GM20000 (cell line): ENCODE measurements at places on chromosomes 1 and 21.

- no peak for DNase-seq
Observed at GRCh38 chr1:52054496-52055065, 410 bp downstream of the TXNDC12 start.

- peak; percentile 43 for DNase-seq
Observed at GRCh38 chr1:146032631-146033219, 11.2 kb upstream of the HJV start.

- no peak for DNase-seq
Observed at GRCh38 chr1:173392895-173393658, 84.1 kb upstream of the PRDX6 start.

DNA sequence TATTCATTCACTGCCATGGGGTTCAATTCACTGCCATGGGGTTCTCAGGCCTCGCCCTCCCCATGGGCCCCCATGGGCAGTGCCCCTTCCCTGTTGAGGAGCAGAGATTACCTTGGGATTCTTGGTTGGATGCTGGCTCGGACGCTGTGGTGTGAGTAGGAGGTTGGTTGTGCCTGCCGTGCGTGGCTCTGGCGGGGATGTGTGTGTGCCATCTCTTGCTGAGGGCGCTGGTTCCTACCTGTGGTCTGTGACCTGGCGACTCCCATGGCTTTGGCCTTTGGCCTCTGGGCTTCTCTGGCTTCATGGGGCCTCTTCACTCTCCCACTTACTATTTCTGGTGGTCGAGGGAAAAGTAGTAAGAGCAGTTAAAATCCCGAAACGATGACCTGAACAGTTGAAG lies 42.1 kb downstream of the PCNT start:
- no peak for DNase-seq

DNA sequence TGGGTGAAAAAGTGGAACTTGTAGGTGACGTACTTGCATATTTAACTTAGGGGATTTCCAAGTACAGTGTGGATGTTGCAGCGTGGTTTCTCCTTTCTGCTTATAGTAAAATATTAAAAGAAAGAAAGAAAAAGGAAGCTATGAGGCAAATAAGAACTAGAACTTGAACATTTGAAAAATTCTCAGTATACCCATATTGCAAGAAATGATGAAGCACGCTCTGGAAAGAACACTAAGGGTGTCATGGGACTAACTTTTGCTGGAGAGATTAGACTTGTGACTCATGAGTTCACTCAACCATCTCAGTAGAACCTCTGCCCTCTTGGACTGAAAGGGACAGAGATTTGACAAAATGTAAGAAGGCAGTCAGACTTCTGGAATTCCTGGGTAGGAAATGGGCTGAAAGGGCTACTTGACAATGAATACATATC lies 704.5 kb upstream of the ADGRL4 start:
- DNase-seq = peak; percentile 14

DNA sequence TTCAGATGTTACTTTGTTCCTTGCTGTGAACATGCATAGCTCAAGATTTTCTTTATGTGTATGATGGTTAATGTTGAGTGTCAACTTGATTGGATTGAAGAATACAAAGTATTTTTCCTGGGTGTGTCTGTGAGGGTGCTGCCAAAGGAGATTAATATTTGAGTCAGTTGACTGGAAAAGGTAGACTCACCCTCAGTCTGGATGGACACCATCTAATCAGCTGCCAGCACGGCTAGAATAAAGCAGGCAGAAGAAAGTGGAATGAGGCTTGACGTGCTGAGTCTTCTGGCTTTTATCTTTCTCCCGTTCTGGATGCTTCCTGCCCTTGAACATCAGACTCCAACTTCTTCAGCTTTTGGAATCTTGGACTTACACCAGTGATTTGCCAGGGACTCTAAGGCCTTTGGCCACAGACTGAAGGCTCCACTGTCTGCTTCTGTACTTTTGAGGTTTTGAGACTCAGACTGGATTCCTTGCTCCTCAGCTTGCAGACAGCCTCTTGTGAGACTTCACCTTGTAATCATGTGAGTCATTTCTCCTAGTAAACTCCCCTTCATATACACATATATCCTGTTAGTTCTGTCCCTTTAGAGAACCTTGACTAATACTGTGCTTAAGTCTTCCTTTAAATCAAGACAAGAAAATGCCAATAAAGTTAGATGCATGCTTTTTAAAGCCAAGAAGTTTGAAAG lies 626.6 kb downstream of the KCNT2 start:
- no peak for DNase-seq

- DNase-seq = no peak
Observed at GRCh38 chr1:63713627-63714481, 60.0 kb upstream of the ROR1 start.

DNA sequence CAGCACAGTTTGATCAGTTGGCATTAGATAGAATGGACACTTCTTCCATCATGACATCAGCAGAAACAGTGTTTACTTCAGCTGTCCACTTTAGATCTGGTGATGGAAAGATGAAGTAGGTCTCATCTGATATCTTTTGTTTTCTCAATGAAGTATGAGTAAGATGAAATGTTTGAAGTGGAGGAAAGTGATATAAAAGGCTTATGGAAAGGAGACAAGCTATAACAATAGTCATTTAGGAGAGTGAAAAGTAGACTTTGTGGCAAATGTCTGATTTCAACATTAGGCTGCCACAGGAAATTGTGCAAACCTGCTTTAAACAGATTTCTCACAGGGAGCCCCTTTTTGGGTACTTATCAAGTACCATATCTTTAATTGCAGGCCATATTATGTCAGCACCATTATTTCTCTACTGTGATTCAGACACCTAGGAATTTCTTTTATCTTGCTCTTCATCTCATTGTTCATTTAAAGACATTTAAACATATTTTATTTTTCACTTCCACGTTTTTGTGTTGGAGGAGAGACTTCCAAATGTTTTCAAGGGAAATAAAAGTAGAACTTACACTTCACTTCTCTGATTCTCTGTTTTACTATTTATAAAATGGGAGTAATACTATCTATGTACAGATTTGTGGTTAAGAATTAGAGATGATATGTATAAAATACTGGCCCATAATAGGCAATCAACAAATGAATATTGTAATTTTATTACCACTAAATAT lies 18.1 kb downstream of the PDC start:
- DNase-seq = no peak

DNA sequence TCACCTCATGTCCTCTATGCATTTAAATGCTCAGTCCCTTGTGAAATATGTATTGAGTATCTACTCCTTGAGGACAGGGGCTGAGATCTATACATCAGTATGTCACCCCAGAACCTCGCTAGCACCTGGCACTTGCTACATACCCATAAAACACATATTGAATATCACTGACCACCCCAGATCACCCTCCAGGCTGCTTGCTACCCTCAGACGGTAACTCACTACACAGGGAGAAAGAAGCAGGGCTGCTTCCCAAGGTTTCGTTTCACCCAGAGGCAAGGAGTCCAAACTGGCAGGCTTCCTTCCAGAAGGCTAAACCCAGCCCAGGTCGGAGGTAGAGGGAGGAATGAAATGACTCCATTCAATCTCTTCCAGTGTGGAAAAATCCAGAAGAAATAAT lies 8.5 kb downstream of the INKA2 start:
- DNase-seq = no peak

DNA sequence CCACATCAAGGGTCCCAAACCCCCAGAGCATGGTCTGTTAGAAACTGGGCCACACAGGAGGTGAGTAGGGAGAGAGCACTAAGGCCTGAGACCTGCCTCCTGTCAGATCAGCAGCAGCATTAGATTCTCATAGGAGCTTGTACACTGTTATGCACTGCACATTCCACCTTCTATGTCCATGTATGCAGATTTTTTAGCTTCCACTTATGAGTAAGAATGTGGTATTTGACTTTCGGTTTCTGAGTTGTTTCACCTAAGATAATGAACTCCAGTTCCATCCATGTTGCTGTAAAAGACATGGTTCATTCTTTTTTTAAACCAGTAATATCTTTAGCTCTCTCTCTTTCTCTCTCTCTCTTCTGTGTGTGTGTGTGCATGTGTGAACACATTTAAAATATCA lies 663 bp upstream of the GBP6 start:
- peak; percentile 13 for DNase-seq

DNA sequence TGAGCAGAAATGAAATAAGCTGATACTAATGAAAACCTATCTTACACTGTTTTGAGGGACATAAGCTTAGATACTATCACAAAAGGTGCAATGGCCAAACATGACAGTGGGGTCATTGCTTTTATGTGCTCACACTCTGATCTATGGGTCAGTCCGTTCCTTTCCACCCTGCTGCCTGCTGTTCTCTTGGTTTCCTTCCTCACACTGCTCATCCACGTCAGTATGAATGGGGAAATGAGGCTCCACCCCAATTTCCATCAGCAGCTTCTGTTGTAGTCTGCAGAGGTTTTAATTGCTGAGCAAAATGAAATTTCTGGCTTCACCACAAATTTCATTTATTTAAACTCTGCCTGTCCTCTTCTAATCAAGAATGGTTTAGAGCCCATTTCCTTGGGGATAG lies 155.2 kb downstream of the GABPA start:
- DNase-seq = no peak

GRCh38 chr1:91564888-91565701 lies 64.4 kb downstream of the CDC7 start:
- no peak for DNase-seq

GRCh38 chr21:39313042-39313570 lies 326 bp downstream of the BRWD1 start:
- DNase-seq = no peak

- no peak for DNase-seq
Observed at GRCh38 chr1:150976879-150977694, 2.5 kb upstream of the CERS2 start.

DNA sequence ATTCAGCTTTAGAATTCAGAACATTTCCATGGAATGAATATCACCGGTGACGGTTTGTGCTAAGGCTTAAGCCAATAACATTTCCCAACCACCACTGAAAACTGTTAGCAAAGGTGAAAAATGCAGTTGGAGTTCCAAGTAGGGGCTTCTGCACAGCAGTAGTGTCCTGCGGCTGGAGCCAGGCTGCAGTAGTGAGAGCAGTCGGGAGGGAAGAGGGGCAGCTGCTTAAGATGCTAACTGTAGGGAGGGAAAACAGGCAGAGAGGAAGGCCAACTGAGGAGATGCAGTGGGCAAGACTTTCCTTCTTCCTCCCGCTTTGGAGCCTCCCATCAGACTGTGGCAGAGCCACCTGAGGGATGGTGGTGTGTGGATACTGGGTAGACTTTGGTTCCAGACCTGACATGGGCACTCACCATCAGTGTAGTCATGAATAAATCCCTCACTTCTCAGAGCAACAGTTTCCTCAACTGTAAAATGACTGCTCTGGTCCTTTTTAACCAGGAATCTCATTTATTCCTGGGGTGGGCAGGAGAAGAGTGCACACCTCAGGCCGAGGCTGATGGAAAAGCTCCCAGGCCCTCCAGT lies 3.2 kb downstream of the F3 start:
- no peak for DNase-seq

DNA sequence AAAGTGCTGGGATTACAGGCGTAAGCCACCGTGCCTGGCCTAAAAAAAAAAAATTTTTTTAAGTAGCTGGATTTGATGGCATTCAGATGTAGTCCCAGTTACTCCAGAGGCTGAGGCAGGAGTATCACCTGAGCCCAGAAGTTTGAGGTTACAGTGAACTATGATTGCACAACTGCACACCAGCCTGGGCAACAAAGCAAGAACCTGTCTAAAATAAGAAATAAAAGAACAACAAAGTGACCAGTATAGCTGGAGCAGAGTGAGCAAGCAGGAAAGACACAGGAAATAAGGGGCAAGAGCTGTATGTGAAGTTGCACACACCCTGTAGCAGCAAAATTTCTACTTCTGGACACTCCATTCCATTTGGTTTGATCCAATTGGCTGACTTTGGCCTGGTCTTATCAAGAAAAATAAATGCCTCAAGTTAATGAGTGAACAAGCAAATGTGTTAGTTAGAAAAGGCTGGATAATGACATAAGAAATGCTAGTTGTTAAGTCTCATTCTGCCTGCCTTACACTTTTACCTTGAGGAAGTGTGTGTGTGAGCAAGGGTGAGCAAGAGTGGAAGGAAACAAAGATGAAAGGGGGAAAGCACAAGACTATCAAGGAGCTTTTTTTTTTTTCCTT lies 7.9 kb downstream of the ATP5IF1 start:
- no peak for DNase-seq

DNA sequence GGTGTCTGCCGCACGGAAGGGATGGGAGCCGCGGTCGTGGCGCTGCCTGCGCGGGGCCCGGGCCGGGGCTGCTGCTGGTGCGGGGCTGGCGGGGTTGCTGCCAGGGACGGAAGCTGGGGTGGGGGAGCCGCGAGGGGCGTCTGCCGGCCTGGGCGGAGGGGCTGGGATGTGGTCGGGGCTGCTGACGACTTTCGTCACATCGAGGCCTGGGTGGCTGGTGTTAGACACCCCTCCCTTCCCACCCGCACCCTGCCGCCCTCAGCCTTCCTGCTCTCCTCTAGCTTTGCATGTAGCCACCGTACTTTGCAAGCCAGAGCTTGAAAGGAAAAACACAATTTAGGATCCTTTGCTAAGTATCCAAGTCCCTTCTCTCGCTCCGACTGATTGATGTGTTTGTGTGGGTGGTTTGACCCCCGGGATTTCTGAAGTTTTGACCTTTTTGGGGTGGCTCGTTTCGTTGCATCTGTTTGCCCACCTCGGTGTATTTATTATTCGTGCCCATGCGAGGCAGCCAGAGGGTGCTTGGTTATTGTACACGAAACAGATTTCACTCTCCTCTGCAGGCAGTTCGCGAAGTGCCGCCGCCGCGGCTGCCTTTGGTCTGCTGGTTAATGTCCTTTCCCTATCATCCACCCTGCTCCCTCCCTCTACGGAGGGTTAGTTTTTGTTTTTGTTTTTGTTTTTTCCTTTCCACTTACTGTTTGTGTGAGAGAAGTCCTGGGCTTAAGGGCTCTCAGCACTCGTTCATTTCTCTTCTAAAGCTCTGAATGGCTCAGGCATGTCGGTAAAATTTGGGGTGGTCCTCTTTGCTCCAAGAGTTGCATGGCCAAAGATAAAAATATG lies 868 bp downstream of the C1orf21 start:
- peak; percentile 39 for DNase-seq

DNA sequence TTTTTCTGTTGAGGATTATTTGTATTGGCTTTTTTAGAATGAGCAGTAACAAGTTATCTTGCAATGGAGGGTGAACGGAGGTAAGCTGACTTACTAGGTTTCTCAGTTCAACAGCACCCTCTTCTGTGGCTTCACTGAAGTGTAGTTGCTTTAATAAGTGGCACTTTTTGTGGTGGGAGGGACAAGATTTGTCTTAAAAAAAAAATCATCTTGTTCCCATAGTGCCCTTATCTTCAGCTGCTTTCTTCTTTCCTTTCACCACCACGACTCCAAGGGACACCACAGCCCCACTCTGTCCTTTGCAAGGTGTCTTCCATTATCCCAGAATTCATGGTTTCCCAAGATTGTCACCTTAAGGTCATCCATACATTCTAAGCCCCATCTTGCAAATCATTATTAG lies 92.9 kb downstream of the PIGK start:
- peak; percentile 31 for DNase-seq
